T-helper 17 cell (primary cell): ENCODE measurements at places on chromosomes 13 and 19.
A peak's percentile ranks its signal among the peaks of the same experiment; 100 is the strongest.

DNA sequence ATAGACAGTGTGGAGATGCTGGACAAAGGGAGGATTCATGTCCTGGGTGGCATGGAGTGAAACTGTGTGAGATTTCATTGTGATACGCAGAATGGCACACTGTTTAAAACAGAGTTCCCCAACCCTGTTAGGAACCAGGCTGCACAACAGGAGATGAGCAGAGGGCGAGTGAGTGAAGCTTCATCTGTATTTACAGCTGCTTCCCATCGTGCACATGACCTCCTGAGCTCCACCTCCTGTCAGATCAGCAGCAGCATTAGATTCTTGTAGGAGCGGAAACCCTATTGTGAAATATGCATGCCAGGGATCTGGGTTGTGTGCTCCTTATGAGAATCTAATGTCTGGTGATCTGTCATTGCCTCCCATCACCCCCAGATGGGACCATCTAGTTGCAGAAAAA is 72.5 kb downstream of the RAP2A start:
- no peak for DNase-seq

DNA sequence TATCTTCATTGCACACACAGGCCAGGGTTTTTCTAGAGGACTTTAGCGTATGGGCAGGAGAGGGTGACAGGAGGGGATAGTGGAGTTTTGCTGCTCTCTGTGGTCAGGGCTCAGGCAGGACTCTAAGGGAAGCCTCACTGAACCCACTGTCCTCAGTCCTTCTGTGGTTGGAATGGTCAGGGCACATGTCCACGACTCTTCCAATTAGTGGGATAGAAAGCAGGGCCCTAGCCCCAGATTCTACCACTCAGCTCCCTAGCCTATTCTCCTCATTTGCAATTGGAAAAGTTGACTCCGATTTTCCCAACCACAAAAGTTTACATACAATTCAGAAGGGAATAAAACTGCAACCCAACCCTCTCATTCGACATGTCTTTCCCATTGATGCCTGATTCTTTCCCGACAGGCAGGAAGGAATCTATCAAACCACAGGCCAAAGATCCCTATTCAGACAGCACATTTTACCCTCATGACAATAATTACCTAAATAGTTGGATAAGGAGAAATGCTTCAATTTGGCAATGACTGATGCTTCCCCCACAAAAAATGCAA is 38.2 kb downstream of the TGDS start:
- no peak for DNase-seq

DNA sequence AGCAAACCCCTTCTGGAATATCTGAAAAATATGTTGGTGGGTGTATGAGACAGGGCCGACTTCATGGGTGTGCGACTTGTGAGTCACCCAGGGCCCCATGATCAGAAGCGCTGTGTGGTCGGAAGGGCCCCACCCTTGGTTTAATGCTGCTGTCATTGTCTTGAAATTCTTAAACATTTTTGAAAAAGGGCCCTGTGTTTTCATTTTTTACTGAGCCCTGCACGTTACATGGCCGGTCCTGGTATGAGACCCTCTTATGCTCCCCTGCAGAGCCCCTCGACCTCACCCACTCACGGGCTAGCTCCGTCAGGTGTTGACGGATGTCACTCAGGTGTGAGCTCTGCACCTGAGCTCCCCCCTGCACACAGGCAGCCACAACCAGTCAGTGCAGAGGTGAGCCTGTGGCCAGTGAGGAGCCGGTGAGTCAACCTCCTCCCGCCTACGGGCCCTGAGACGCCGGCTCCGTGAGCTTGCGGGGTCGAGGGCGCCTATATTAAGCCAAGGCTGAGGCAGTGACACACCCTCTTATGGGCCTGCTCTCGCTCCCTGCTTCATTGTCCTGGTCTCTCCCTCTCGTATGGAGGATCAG is 27.7 kb downstream of the GADD45B start:
- DNase-seq = peak; percentile 41

GRCh38 chr13:50390503-50391248 is 375.4 kb downstream of the KCNRG start:
- DNase-seq = no peak

DNA sequence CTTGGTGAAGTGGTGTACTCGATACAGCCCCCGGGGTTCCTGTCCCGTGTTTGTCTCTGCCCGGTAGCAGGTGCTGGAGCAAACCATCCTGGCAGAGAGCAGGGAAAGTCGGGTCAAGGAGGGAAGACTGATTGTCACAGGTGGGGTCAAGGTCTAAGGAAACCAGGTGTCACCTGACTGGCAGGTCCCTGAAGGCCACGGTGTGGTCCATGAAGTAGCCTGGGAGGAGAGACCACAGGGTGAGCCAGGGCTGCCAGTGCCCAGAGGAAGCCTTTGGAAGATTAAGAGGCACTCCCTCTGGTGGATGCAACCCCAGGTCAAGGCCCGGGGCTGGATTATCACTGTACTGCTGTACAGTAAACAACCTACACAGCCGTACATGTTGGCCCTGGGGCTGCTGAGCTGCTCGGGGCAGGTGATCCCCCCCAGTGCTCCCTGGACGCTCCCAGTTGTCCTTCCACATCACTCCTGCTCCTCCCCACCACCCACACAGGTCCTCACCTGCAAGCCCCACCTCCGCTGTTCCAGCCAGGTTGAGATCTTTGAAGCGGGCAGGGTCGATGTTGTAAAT is 6.0 kb upstream of the CCER2 start:
- DNase-seq = no peak

- no peak for DNase-seq
These were observed 6.7 kb upstream of the JUND start for GRCh38 chr19:18287836-18288772.

- no peak for DNase-seq
These were observed 1674.9 kb upstream of the PCDH20 start for GRCh38 chr13:63090524-63090923.

GRCh38 chr13:25753976-25754375 is 297.8 kb downstream of the SHISA2 start:
- no peak for DNase-seq

GRCh38 chr13:108816375-108816774 is 187.0 kb downstream of the MYO16 start:
- DNase-seq = no peak

- DNase-seq = no peak
These were observed 243.2 kb downstream of the COL4A1 start for GRCh38 chr13:110063490-110064421.

GRCh38 chr19:1189419-1189818 is 15.4 kb upstream of the SBNO2 start:
- no peak for DNase-seq

DNA sequence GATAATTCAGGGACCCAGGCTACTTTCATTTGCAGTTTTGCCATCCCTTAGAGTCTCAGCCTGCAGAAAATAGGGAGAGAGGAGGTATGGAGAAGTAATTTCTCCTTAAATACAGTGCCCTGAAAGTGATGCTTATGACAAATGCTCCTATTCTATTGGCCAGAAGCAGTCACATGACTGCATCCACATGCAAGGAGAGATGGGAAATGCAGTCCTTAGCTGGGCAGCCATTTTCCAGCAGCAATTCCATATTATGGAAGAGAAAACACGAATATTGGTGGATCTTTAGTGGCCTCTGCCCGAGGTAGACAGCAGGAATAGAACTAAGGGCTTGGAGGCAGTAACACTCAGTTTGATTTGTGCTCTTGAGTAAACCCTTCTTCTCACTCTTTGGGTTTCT is 39.4 kb downstream of the VAV1 start:
- DNase-seq = no peak

DNA sequence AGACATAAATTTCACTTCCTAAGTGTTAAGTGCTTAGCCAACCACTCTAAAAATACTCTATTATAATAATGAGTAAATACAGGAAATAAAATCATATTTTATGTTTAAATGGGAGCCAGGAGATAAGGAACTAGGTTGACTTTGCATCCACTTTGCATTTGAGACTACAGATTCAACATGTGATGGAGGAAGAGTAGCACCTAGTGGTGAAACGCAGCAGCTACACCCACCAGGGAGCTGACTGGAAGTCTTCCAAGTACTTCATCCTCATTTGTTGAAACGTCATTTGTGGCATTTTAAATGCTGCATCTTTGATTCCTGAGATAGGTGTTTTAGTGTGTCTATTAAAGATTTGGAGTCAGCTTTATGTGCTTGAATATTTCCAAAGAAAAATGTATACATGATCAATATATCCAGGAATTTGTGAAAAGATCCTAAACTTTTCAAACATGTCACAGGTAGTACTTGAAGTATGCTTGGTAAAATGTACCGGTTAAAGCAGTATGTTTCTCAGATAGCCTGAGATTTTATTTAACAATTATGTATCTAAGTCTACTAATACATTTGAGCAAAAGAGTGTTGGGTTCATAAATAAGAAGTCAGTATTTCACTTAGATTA is 17.4 kb upstream of the KCTD12 start:
- peak; percentile 27 for DNase-seq

GRCh38 chr13:46475541-46475991 is 77.4 kb upstream of the LRCH1 start:
- DNase-seq = no peak

GRCh38 chr13:44331912-44332851 is 41.4 kb upstream of the SERP2 start:
- DNase-seq = no peak

DNA sequence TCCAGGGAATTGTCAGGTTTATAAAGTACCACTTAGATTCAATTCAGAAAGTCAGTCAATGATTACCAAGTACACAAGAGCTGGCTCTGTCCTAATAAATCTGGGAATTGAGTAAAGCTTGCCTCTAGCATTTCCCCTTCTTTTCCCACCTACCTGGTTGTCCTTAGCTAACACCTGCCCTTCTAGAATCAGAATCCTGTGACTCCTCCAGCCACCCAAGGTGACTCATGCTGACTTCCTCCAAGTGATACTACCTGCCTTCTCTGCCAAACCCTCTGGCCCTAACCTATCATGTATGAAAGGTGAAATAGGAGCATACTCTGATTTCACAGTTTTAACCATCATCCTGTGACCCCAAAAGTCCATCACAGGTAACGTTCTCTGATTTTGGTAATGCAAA is 151.2 kb downstream of the DIAPH3 start:
- DNase-seq = no peak

DNA sequence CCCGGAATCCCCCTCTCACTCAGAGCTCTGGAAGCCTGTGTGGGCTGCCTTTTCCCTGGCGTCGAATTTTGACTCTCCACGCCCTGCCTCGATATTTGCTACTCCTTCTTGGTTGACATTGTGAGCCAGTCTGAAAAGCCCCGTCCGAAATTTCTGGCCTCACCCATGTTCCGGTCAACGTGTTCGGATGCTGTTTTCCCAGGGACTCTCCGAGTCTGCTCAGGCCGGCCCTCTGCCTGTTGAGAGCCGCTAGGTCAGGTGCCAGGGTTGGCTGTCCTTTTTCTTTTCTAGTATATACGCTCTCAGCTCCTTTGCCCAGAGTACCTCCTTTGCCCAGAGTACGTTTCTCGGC is 6.8 kb upstream of the DGKH start:
- DNase-seq = no peak

- no peak for DNase-seq
These were observed 37.7 kb downstream of the RAP2A start for GRCh38 chr13:97471711-97472110.

GRCh38 chr13:39597838-39598237 is 5.2 kb downstream of the LHFPL6 start:
- no peak for DNase-seq

- no peak for DNase-seq
These were observed 1.5 kb downstream of the RPS11 start for GRCh38 chr19:49497789-49498103.

DNA sequence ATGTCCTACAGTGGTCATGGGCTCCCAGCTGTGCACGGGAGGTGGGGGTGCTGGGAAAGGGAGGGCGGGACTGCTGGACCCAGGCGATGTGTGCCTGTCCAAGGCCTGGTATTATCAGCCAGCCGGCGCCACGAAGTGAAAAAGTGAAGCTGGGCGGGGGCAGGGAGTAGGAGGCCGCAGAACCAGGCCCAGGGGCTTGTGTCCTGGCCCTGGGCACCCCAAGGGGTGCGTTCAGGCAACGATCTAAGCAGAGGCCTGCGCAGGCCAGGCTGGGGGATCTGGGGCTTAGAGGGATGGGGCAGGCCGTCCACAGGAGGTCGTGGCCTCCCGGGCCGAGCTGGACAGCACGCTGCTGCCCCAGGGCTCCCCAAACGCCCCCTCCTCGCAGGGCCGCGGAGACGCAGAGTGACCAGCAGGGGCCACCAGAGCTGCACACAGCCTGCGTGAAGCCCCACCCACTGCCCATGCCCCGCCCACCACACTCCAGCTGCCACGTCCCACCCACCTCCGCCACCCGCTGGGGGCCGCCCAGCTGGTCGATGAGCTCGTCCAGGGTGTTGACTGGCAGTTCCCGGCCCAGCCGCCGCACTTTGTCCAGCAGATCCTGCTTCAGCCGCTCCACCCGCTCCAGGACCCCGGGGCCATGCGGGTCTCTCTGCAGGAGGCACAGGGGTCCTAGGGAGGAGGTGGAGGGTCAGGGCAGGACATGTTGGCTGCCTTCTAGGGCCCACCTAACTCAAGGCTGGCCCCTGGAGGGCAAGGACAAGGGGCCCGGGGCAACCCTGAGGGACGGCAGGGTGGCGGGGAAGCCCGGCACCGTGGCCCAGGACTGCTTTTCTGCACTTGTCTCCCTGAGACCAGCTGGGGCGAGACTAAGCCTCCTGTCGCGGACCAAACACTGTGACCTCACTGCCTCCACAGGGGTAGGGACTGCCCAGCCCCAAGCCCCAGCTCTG is 9.5 kb downstream of the GPX4 start:
- peak; percentile 79 for DNase-seq

DNA sequence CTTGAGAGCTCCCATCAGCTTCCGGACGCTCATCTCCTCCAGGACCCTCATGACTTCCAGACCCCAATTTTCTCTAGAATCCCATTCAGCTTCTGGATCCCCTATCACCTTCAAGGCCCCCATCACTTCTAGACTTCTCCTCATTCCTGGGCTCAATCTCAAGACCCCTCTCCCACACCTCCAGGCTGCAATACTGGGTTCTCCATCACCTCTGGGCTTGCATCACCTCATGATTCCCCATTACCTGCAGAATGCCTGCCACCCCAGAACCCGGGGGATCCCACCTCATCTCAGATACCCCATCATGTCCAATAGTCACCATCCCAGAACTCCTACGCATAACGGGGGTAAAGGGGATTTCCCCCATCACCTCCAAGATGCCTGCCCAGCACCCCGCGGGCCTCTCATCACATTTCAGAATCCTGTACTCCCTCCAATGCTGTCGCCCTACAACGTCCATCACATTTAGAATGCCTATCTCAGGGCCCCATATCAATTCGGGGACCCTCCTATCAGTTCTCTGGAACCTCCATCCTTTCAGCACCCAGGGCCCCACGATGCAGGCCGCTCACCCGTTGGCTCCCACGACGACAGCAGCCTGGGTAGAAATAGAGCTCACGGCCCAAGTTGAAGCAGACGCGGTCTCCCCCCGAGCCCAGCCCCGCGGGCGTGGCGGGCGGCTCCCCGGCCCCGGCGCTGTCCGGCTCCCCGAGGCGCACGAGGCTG is 738 bp downstream of the DMWD start:
- no peak for DNase-seq

GRCh38 chr19:21317821-21318220 is 11.4 kb downstream of the ZNF708 start:
- DNase-seq = no peak

- no peak for DNase-seq
These were observed 423.4 kb downstream of the ITGBL1 start for GRCh38 chr13:101875717-101876393.
